Stimulated activated CD8-positive, alpha-beta memory T cell treated with anti-CD3 and anti-CD28 coated beads, Interleukin-7, amount 100 ng/mL, for 4 hours (primary cell): ENCODE measurements at places on chromosomes 7 and 10.
A peak's percentile ranks its signal among the peaks of the same experiment; 100 is the strongest.

GRCh38 chr7:79182283-79182682, 271.2 kb downstream of the MAGI2 start:
- DNase-seq = no peak

DNA sequence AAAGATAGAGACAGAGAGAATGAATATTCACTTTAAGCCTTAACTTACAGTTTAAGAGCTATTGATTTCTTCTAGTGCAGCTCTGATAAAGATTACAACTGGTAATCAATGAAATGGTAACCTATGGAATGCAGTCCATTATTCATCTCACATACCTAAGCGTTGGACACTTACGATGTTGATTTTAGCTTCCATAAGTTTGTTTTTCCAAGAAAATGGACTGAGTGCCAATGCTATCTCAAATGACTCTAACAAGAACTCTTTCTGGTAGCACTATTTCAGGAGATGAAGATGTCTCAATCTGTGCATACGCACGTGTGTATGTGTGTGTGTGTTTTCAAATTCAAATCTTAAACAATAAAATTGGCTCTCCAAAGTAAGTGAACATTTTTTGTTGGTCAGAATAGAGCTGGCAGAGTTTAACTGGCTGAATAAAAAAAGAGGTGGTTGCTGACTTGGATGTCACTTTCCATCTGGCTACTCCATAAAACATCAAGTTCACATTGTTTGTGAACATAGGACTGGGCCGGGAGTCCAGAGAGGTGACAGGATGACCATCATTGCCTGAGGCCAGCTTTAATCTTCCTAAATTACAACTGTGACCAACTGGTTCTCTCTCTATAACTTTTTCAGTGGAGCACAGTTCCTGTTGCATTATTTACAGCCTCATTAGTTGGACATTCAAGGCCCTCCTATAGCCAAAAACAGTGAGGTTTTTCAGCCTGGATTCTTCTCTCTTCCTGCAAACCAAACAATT, 106.9 kb upstream of the CSTF2T start:
- no peak for DNase-seq

- DNase-seq = no peak
Observed at GRCh38 chr10:63197344-63198092, 64.4 kb downstream of the NRBF2 start.

DNA sequence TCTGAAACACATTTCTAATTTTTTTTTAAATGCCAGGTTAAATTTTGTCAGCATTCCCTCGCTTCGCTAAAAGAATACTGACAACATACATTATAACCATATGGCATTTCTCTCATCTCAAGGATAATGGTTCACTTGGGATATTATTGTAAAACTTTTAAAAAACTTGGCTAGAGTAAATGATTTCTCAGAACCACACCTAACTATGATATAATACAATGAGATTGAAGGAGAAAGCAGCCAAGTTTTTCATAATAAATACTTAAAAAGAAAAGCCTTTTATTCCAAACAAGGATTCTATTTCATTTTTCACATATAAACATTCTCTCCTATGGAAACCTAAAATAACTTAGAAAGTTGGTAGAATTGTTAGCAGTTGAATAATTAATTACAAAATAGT, 413.9 kb downstream of the HGF start:
- no peak for DNase-seq

DNA sequence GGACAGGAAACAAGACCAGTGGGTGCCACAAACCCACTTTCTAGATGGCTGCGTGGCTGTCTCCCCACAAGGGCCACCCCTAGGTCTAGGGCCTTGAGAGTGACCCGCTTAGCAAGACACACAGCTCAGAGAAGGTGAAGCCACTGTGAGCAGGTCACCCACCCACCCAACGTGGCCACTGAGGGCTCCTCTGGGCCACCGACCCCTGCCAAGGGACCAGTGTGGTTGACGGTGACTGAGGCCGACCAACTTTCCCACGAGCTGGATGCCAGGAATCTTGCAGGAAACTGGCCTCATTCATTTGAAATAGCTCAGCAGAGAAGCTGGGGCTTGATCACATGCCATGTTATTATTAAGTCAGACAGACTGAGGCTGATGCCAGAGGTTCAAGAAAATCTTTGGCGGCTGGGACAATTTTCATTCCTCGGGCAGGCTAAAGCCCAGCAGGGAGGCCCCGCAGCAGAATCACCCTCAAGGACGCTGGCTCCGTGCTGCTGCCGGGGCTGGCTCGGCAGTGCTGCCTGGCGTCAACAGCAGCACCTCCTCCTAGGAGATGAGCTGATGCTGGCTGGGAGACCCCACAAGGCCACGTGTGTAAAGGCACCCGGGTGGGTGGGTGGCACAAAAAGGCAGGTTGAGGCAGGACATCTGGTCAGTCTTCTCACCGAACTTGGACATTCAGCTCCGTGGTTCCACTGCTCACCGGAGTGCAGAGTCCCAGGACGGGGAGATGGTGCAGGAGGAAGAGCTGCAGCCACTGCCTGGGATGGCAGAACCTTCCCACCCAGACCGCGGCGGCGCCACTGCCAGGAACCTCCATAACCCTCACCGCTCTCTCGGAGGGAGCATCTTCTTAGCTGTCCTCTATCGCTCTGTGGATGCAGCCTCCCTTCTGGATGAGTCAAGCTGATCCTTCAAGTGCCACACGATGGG, 57.8 kb downstream of the ZRANB1 start:
- DNase-seq = no peak

DNA sequence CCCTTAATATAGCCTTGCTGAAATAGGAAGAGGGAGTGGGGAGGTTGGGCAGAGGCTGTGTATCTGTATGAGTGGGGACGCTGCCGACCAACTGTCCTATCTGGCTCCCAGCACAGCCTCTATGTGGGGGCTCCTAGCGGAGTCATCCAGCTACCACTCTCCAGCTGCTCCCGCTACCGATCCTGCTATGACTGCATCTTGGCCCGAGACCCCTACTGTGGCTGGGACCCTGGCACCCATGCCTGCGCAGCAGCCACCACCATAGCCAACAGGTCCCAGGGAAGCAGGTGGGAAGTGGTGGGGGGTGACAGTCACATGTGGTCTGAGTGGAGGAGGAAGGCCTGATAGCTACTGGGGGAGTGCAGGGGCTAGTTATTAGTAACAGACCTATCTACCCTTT, 6.6 kb downstream of the MRPL43 start:
- no peak for DNase-seq

GRCh38 chr10:126075009-126075408, 178.6 kb downstream of the FANK1 start:
- DNase-seq = no peak

DNA sequence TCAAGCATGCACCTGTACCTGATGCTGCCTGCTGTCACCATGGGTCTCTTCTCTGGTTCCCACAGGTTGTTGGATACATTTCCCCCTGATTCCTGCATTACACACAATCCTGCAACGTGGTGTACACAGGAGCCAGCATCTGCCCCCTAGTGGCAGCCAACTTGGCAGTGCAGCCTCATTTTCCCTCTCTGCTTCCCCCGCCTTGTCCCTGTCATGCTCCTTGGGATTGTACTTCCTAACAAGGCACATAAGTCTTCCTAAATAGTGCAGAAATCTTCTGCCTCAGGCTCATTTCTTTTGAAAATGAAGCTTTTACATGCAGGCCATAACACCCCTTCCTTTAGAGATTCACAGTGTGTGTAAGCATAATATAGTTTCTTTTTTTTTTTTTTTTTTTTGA, 387.5 kb downstream of the CCSER2 start:
- DNase-seq = no peak

GRCh38 chr7:17844514-17845196, 95.6 kb downstream of the SNX13 start:
- no peak for DNase-seq

DNA sequence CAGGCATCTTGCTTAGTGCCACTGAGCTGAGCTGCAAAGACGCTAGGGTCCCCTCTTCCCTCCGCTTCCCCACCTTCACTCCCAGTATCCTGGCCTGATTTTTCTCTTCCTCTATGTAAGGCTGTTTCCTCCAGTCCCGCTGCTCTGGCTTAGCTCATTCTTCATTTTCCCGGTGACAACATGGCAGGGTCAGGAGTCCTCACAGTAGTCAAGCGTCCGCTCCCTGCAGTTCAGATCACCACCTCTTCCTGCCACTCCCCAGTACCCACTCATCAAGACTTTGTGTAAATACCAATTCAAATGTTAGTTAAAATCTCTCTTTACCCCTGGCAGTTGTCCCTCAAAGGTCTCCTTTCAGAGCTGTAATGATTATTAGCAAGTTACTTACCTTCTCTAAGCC, 650.4 kb upstream of the CELF2 start:
- DNase-seq = no peak

DNA sequence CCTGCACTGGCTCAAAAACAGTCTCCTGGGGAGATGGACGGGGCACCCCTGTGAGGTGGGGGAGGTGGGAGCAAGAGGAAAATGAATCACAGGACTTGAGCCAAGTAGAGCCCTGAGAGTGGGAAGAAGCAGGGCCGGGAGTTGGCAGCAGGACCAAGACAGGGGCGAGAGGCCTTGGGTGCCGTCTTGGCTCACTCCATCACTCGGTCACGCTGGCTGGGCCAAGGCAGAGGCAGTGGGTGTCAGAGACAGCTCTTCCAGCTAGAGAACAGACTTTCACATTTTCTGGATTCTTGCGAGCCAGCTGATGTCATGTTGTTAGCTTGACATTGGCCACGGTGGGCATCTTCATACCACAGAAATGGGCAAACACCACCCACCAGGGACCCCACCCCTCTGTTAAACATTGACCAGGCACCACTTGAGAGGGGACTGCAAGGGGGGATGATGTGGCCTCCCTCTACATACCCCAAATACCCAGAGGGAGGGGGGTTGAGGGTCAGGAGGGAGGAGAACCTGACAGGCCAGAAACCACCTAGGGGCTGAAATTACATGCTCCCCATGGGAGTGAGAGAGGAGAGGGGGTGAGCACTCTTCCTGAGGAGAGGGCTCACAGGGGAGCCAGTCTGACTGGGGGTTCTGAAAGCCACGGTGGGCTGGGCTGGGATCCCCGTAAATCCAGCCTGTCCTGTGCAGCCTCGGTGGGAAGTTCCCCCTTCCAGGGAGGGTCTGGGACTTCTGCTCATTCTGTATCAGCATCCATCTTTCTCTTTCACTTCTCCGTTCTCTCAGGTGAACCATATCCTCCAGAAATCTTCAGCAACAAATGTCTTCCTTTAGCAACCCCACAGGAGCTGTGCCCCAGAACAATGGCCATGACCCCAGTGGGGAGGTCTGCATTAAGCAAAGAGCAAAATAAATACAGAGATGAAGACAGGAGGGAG, 19.6 kb downstream of the CAMK2B start:
- no peak for DNase-seq

DNA sequence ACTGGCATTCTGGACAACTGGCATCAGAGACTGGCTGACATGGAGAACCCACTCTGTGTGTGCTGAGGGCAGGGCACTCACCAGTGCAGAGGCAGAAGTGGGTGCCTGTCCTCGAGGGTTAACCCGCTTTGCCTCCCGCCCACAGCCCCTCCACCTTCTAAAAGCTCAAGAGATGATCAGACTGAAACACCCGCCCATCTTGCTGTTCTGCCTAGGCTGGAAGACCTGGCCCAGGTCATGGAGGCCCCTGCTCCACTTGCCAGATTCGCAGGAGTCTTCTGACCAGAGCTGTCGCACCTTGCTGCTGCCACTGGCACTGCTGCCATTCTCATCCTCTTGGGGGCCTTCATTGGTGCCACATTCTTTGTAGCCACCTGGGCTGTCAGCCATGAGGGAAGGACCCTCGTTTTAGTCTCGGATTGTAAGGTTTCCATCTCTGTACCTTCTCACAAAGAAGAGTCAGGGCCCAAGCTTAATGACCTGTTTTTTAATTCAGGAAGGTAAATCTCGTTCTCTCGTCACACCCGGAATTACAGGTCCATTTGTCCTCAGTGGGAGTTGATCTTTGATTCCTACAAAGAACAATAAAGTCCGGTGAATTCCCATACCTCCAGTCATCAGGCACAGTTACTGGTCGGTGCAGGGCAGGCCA, 1.9 kb downstream of the CYREN start:
- no peak for DNase-seq

DNA sequence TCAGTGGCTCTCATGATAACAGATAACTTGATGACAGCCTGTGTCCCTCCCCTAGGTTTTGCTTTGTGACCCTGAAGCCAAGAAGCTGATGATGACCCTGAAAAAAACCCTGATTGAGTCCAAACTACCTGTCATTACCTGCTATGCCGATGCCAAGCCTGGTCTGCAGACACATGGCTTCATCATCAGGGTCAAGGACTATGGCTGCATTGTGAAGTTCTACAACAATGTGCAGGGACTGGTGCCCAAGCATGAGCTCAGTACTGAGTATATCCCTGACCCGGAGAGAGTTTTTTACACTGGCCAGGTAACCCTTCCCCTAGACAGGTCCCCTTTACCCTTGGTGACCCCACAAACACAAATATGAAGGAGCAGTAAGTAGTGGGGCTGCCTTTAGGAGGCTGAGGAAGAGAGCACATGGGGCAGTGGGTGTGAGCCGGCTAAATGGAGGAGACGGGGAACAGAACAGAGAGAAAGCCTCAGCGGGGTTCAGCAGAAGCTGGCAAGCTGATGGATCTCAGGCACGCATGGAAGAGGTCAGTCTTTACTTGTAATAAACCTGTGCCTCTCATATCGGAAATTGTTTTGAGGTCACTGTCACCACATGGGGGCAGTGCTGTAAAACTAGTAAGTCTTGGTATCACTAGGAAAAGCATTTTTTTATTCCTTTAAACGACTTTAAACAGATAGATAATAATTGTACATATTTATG, 20.2 kb downstream of the PDCD11 start:
- DNase-seq = peak; percentile 40

DNA sequence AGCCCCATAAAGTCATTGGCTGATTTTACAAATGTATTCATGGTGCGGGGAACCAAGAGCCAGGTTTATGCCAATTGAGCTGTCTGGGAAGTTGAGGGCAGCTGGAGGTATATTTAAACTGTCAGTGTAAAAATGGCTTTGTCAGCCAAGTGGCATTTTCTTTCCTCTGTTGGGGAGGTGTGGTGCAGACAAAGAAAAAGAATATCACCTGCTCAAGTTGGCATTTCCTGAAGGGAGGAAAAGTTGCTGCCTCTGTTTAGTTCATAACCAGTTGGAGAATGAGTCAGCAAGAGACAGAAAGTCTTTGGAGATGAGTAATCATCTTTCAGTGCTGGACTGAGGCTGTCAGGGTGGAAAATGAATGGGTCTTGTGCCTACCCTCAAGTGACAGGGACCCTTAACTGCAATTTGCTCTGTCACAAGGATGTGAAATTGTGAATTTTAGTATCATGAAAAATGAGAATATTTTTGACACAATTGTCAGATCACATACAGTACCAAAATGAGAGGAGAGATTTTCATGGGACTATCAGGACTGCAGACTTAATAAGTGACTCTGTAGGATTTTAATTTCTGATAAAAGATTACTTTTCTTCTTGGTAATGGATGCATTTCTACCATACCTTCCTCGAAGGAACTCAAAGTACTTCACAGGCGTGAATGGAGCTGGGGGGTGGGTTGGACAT, 137.3 kb downstream of the ANLN start:
- no peak for DNase-seq

DNA sequence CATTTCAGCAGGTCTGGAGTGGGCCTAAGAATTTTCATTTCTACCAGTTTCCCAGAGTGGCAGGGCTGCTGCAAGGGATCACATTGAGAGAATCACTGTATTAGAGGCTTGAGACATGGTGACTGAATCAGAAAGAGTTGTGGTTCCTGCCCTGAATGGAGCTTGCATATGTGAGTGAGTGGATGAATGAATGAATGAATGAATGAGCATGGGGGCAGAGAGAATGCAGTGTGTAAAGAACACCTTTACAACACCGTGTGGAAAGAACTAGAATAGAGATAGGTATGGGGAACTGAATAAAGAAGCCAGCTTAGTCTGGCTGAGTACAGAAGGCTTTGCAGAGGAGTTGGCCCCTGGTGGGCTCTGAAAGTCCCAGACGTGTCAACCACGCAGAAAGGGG, 142.8 kb upstream of the AGK start:
- DNase-seq = no peak
